ENCODE measurements at places on chromosomes 3 and 15. TPM values are rescaled to one million over a fixed set of nuclear protein-coding genes. Genes with fewer than 3 reads are reported as not detected.
A peak's percentile ranks its signal among the peaks of the same experiment; 100 is the strongest.

DNA sequence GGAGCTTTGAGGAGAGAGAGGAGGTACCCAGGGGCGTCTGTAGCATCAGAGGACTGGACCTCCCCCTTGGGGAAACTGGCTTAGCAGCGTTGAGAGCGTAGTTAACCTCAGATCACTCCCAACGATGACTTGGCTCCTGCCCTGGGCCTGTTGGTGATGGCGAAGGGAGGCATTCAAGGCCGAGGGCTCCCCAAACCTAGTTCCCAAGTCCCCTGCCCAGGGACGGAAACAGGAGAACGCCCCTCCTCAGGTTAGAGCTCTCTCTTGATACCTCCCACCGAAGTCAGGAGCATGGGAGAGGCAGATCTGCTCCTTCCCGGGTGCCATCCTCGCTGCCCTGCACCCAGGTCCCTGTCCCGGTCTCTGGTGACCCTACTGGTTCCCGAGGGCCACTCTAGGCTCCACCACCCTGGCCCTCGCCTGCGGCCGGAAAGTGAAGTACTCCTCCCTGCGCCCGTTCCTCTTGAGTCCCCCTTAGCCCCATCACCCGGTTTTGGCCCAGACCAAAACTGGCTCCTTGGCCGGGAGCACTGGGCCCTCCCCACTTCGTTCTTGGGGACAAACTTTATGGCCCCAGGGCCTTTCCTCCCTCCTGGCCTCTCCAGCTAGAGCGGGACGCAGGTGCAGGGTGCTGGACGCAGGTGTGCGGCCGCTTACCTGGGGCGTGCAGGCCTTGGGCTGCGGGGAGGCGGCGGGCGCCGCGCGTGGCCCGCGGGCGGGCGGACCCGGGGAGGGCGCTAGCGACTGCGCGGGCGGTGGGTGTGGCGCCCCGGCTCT is 2.6 kb upstream of the SKOR1 start:
- DNase-seq, result no peak

GPR27 gene
- 3.2 TPM for polyA plus RNA-seq

ZNF860 gene
- 0.63 TPM for polyA plus RNA-seq

DNA sequence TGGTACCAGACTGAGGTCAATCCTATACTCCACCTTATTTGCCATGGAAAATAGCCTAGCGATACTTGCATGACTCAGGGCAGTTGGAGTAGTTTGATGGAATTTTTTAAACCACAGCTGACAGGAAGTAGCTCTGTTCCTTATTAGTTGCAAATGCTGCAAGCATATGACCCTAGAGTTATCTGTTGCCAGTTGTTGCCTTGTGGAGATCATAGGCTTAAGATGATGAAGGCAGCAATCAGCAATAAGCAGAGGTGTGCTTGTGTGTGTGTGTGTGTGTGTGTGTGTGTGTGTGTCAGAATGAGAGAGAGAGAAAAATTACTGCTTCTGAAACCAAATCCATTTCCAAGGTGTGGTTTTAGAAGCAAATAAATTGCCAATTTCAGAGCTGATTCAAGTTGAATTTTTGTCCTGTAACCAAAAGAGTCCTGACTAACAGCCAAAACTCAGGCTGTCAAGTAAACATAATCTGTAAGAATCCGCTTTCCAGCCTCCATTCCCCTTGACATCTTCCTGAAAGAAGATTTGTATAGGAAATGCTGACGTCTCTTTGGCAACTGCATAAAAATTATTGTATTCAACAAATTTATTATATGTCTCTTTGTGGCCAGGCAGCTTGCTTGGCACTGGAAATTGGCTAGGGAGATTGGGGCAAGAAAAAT is 141.2 kb downstream of the SERPINI1 start:
- peak; percentile 72 for DNase-seq

C2CD4A gene
- not detected for polyA plus RNA-seq
